ENCODE measurements at places on chromosomes 1 and 21.

GRCh38 chr1:36635284-36635683 lies 152.6 kb upstream of the CSF3R start:
- DNase-seq, result no peak

- no peak for DNase-seq
Observed at GRCh38 chr1:68954841-68955240, 458.0 kb upstream of the DEPDC1 start.

DNA sequence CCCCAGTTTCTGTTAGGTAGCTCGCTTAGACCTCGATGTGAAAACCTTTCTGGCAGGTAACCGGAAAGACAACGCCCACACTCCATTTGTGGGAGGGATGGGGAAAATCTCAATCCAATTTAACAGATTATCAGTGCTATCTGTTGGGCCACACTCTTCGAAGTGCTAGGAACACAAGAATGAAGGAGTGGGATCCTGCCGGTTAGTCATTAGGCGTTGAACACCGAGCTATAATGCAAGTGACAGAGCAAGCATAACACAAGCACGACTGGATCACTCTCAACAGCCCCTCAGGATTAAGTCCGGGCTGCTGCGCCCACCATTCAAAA lies 531 bp downstream of the SNIP1 start:
- no peak for DNase-seq

GRCh38 chr1:111154021-111154999 lies 14.3 kb downstream of the CEPT1 start:
- DNase-seq, result no peak

DNA sequence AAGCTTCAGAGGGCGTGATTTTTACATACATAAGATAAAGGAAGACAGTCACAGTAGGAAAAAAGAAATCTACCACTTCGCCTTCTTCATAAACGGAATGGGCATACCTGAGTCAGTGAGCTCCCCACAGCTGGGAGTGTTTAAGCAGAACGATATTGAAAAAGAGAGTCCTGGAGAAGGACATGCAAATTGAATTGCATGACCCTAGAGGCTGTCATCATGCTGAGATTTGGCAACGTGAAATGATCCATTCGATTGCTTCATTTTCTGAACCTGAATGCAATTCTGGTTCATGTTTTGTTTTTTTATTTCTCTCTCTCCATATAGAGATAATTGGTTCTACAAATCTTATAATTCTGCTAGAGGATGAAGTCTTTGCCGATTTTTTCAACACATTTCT lies 3.7 kb downstream of the RGSL1 start:
- no peak for DNase-seq

- no peak for DNase-seq
Observed at GRCh38 chr1:187517546-187517945, 688.8 kb downstream of the PLA2G4A start.

GRCh38 chr1:65681096-65681495 lies 111.6 kb upstream of the PDE4B start:
- DNase-seq, result no peak

DNA sequence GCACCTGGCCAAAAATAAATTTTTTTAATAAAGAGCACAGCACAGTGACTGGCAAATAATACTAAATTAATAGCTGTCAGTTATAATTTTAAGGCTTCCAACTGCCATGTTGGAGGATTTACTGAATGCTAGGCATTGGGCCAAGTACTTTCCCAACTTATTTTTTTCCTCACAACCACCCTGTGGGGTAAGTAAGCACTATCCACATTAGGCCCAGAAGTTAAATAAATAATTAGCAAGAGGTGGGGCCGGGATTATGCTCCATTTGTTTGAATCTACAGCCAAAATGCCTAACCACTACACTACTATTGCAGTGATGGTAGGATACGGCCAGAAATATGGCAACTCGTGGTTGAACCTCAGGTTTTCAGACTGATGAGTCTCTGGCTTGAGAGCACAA lies 4.6 kb upstream of the TRNAU1AP start:
- DNase-seq, result no peak

DNA sequence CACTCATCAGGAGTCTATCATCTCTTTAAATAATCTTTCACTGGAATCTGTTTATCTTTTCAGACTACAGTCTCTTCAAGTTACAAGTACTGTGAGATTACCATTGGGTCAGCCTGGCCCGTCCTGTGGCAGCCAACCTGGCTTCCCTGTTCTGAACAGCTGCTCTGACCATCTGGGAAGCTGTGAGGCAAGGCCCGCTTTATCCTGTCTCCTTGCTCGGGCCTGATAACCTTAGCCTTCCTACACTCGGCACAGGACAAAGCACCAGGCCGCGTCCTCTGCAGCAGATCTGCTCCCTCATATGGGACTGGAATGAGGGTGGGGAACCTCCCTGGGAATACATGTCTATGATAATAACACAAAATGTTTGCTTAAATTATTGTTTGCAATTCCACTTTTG lies 113.3 kb downstream of the PTPN14 start:
- no peak for DNase-seq

- no peak for DNase-seq
Observed at GRCh38 chr1:15033264-15033663, 120.3 kb upstream of the TMEM51 start.

DNA sequence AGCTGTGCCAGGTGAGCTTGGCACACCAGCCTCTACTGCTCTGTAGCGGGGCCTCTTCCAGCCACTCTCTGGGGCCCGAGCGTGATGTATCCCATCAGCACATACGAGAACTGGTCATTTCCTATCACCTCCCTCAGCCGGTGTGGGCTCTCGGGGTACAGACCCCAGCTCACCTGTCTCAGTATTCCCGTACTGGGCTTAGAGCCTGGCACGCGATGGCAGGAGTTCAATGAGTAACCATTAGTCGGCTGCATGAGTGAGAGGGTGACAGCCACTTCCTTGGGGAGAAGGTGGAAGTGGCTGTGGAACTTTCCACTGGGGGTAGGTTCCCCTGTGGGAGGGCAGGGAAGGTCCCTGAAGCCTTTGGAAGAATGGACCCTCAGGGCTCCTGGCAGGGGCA lies 46.1 kb downstream of the ECE1 start:
- no peak for DNase-seq

DNA sequence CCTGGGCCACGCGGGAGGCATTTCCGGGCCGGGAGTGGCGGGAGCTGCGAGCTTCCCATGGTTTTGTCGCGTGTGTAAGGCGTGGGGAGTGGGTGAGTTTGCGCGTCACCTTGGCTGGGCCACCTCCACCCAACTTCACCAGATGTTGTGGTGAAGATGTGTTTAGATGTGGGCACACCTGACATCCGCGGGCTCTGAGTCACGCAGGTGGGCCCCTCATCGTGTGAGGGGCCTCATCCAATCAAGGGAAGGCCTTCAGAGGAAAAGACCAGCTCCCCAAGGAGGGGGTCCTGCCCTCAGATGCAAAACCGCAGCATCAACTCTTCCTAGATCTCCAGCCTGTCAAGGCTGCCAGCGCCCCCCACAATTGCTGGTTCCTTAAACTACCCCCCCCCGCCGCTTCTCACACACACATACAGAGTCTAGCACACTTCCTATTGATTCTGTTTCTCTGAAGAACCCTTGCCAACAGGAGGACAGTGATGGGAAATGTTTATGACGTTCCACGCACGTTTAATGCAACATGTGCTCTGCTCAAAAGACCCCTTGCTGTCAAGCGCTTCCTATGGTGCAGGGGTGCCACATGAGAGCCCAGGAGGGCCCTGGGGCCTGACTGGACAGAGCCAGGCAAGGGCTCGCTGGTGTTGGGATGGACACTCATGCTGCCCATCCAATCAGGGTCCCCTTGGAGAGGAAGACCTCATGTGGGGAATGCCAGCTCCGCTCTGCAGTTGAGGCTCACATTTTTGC lies 11.9 kb downstream of the ACTRT2 start:
- no peak for DNase-seq

GRCh38 chr1:21764615-21765423 lies 18.1 kb downstream of the USP48 start:
- no peak for DNase-seq

- DNase-seq, result no peak
Observed at GRCh38 chr1:93056214-93056613, 22.9 kb upstream of the MTF2 start.

DNA sequence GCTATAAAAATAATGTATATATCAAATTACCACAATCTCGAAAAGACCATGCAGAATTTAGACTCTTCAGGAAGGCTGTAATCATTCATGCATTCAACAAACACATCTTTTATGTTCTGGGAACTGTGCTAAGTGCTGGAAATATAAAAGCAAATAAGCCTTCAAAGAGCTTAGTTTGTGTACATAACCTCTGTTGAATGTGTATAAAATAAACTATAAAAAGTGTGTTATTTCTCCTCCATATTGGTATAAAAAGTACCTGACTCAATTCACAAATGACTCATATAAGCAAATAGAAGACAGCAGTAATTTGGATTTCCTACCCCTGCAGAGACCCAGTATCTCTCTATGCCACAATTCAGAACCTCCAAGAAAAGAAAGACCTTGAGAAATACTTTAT lies 36.8 kb downstream of the RAB3GAP2 start:
- no peak for DNase-seq

GRCh38 chr1:118494998-118495397 lies 310.0 kb upstream of the SPAG17 start:
- DNase-seq, result no peak

DNA sequence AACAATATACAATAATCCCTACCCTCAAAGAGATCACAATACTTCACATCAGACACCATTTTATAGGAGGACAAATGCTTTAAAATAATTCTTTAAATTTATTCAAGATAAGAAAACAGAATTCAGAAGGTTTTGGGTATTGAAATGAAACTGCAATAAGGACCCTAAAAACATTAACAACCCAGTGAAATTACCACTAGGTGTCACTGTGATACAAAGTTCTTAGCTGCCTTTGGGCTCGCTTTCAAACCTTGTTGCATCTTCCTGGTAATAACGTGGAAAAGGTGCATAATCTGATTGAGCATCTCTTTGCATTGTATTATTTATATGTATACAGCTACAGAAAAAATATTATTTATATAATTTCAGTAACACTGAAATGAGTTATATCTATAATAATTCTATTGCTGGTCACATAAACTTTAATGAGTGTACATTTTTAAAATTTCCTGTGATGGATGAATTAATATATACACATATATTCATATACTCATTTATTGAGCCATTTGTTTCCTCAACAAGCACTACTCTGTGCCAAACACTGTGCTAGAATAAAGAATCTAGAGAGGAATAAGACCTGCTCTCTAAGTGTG lies 185.2 kb downstream of the FAF1 start:
- DNase-seq, result no peak

DNA sequence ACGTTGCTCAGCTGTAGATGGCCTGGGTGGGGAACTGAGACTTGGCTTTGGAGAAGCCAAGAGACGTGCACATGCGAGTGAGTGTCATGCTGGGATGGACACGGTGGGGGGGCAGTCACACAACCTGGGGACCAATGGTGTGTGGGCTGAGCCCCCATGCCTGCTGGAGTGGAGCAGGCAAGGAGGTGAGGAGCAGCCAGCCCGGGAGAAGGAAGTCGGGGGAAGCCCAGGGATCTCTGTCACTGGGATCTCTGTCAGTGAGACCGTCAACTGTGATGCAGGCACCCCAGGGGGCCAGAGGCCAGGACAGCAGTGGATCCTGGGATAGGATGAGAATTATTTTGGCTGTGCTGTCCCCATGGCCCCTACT lies 11.0 kb upstream of the ZNF669 start:
- no peak for DNase-seq

GRCh38 chr1:208030288-208031091 lies 119.6 kb upstream of the CD34 start:
- DNase-seq, result no peak

GRCh38 chr1:115114308-115114707 lies 25.0 kb upstream of the TSPAN2 start:
- no peak for DNase-seq
